Non-pigmented ciliary epithelial cell (primary cell): ENCODE measurements at places on chromosomes 6 and 20.
A peak's percentile ranks its signal among the peaks of the same experiment; 100 is the strongest.

- DNase-seq, result peak; percentile 63
These were observed 4.2 kb upstream of the NTSR1 start for GRCh38 chr20:62704341-62704948.

- no peak for DNase-seq
These were observed 54.0 kb upstream of the BTN3A2 start for GRCh38 chr6:26311012-26311384.

GRCh38 chr20:64100946-64101688 is 6.2 kb downstream of the NPBWR2 start:
- DNase-seq, result no peak

- DNase-seq, result no peak
These were observed 16.9 kb upstream of the MLIP start for GRCh38 chr6:54094293-54094692.

DNA sequence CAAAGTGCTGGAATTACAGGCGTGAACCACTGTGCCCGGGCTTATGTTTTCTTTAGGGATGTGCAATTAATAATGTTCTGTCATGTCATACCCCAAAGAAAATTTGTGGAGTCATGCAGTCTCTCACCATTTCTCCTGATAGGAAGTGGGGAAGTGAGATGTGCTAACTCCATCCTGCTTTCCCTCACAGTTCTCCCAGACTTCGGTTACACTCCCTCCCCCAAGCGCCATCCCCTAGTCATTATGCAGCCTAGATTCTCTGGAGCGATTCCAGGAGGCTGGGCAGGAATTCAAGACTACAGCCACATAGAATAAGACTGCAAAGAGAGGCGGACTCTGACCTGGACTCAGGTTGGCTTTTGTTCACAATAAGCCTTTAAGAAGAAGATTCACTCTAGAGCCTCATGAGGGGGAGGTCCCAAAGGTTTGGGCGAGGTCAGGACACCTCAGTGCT is 271.4 kb downstream of the ALDH8A1 start:
- no peak for DNase-seq

GRCh38 chr6:168164462-168165061 is 85.5 kb upstream of the FRMD1 start:
- DNase-seq, result no peak

GRCh38 chr6:14699803-14700601 is 545.9 kb upstream of the JARID2 start:
- no peak for DNase-seq

DNA sequence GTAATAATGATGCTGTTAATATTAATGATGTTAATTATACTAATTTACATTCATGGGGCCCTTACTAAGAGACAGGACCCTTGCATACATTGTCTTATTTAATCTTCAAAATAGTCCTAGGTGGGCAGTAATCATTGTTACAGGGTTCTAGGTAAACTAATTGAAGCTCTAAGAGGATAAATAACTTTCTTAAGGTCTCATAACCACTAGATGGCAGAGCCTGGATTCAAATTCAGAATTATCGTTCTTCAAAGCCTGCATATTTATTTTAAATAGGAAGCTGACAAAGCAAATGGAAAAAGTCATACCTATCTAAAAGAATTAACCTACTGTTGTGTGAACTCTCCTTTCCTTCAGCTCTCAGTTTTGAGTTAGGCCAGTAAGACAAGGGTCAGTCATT is 23.5 kb downstream of the PTCHD4 start:
- DNase-seq, result no peak

DNA sequence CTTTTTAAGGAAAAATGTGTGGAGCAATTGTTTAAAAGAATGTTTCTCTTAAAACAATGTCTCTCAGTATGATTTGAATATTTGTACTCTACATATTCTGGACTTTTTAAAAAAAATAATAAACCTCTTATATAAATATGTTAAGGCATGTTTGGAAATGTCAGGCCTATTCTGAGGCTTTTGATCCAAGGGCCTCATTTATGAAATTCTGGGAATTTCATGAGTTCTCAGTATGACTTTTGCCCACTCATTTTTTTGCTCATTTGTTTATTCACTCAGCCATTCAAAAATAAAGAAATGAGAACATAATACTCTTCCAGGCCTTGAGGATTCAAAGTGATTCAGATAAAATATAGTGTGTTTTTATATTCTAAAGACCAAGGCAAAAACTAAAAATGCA is 60.4 kb downstream of the DOK5 start:
- no peak for DNase-seq

GRCh38 chr6:117446861-117447260 is 21.1 kb upstream of the ROS1 start:
- DNase-seq, result no peak

GRCh38 chr6:141963543-141964295 is 169.0 kb upstream of the GJE1 start:
- DNase-seq, result no peak

DNA sequence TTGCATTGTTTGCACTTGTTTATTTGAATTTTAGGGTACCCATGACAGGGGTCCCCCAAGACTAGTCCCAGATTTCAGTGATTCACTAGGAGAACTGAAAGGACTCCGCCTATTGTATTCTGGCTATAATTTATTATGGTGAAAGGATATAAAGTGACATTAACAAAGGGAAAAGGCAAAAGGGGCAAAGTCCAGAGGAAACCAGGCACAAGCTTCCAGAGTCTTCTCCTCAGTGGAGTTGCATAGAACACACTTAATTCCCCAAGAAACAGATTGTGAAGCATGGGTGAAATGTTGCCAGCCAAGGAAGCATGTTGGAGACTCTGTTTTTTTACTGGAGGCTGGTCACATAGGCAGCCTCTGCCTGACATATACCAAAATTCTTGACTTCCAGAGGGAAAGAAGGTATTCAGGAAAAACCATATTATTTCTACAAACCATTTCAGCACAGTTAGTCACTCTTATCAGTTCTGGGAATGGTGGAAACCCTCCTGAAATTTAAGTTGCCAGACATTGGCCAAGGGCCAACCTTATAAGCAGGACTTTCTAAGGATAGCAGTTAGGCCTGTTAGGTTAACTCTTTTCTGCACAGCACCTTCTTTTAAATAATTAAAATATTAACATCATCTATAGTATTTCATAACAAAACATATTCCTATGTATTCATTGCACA is 71.8 kb downstream of the FIG4 start:
- no peak for DNase-seq

DNA sequence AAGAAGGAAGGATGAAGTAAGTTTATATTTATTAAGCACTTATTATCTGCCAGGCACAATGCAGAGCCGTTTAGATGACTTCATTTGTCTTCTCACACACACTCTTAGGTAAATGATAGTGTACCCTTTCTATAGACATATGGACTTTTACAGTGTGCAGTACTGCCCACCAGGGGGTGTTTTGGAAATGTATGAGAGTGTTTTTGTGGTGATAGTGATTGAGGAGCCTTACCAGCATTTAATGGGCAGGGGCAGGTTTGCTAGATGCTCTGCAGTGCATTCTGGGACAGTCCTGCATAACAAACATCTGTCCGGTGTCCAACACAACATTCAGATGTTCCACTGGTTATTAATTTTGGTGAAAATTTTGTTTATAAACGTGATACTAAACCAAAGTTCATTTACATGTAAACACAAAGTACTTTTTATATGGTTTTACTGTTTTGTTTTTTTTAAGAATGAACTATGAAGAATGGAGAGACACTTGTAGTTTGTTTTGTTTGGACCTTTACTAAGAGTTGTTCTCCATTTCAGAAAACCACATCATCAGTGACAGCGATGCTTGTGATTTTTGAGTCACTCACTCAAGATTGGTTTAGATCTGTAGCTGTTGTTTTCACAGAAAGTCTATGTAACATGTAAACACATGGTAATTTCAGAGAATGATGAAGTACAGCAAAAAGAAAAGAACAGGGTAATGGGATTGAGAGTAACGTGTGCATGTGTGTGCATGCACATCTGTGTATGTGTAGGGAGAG is 19.9 kb downstream of the KCNS1 start:
- DNase-seq, result no peak

GRCh38 chr6:108685970-108686369 is 125.3 kb downstream of the FOXO3 start:
- DNase-seq, result no peak
